GM12892 (cell line): ENCODE measurements at places on chromosomes 11 and 22.

- DNase-seq = no peak
Observed at GRCh38 chr11:1771700-1772099, 8.0 kb upstream of the CTSD start.

GRCh38 chr11:14141676-14142075, 179.2 kb downstream of the SPON1 start:
- DNase-seq = no peak

DNA sequence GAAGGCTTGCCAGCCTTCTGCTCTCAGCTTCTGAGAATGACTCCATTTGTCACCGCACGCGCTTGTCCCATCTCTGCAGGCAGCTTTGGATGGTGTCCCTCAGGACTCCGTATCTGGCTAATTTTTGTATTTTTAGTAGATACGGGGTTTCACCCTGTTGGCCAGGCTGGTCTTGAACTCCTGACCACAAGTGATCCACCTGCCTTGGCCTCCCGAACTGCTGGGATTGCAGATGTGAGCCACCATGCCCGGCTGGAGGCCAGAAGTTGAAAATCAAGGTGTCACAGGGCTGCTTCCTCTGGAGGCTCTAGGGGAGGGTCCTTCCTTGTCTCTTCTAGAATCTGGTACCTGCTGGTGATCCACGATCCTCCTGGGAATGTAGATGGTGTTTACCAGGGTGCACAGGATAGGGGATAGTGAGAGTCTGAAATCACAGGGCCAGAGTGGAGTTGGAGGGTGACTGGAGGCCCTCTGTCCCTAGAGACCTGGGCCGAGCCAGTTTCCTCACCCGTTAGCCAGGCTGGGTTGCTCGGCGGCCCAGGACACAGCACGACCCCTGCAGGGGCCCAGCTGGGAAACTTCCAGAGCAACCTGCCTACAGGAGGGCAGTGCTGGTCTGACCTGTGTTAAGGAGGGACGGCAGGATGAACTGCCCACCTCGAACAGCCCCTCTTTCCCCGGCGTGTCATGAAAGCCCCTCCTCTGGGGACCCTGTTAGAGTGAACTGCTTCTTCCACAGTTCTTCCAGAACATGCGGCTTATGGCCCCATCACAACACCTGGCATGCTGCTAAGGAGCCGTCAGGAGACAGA, 48.9 kb upstream of the SHANK2 start:
- no peak for DNase-seq

- DNase-seq = no peak
Observed at GRCh38 chr11:1396375-1396841, 6.7 kb downstream of the BRSK2 start.

DNA sequence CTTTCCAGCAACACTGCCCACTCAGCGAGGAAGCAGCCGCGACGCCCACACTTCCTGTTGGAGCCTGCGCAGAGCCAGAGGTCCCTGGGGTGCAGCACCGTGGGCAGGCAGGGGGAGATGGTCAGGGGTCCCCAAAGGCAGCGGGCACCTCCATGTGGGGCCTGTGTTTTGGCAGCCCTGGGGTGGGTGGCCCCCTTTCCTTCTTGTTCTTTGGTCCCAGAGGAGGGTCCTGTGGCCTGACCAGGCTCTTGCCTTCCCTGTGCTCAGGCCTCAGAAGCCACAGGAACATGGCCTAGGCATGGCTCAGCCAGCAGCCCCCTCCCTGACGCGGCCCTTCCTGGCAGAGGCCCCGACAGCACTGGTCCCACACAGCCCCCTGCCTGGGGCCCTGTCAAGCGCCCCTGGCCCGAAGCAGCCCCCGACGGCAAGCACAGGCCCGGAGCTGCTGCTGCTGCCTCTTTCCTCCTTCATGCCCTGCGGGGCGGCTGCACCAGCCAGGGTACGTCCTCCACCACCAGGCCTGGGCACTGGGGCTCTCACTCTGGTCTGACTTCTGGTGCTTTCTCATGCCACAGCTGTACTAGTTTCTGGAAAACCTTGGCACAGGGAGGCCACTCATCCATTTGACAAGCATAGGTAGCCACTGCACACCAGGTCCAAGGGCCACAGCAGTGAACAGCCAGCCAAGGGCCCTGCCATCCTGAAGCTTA, 47.1 kb downstream of the PISD start:
- DNase-seq = no peak

GRCh38 chr11:119694334-119694733, 34.7 kb downstream of the NECTIN1 start:
- no peak for DNase-seq

GRCh38 chr11:34960277-34960676, 43.9 kb downstream of the PDHX start:
- DNase-seq = no peak

GRCh38 chr11:99632969-99633368, 612.2 kb downstream of the CNTN5 start:
- no peak for DNase-seq

DNA sequence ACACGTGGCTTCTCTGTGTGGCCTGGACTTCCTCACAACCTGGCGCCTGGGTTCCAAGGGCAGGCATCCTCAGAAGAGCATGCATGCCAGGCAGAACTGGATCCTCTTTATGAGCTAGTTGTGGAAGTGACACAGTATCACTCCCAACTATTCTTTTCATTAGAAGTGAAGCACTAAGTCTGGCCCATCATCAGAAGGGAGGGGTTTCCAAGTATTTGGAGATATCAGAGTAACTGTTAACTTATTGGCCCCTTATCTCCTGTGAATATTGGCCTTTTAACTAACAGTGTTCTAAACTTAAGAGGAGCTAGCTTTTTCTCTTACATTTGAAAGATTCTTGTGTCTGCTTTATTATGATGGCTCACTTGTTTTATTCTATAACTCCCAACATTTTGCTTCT, 35.5 kb downstream of the FDX1 start:
- DNase-seq = no peak

- DNase-seq = no peak
Observed at GRCh38 chr11:74773476-74773875, 24.8 kb downstream of the RNF169 start.

- no peak for DNase-seq
Observed at GRCh38 chr22:33380789-33381530, 322.8 kb upstream of the SYN3 start.

DNA sequence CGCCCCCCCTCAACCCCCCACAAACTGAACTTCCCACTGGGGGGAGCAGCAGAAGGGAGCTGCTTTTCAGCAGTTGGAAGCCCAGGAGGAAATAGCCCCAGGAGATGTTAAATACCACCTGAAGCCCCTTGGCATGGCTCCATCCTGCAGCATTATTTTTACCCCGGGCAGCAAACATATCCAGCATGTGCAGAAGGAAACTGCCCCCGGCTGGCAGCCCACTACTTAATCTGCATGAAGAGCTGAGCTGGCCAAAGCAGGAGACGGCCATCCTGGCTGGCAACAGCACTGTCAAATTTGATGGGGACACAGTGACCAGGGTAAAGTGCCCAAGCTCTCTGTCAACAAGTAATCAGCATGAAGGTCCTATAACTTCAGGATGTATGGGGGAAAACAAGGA, 32.0 kb downstream of the BUD13 start:
- no peak for DNase-seq

DNA sequence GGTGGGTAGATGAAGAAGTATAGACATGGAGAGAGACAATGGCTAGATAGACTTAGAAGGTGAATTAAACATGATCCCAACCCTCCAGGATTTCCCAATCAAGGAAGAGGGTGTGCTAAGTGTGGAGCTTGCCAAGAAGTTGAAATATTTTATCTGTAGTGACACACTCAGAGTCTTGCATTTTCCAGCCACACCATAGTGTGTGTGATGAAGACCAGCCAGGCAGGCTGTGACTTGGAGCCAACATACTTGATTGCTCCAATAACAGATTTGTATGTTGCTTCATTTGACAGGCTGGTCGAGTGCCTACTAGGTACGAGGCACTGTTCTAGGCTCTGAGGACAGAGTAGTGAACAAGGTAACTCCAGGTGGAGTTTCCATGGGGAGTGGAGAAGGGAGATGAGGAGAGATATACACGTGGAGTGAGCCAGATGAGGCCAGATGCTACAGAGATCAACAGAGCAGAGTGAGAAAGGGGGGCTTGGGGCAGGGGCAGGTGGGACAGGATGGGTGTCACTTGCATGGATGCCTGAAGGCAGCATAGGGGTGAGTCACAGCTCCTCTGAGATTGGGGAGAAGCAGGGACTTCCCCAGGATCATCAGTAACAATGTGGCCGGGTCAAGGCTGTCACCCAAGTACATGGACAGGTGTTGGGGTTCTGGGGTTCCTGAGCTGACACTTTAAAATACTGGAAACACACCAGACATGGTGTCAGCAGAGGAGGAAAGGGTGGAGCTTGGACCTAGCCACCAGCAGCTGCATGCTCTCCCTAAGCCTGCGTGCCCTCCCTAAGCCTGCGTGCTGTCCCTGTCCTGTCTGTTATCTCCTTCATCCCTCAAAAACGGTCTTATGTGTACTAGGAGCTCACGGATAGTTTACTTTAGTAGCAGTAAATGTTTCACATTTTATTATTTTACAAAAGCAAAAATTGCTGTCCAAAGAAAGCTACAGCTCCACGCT, 23.6 kb downstream of the PDGFB start:
- peak; percentile 12 for DNase-seq

- DNase-seq = no peak
Observed at GRCh38 chr11:68582416-68583040, 101.8 kb upstream of the GAL start.

DNA sequence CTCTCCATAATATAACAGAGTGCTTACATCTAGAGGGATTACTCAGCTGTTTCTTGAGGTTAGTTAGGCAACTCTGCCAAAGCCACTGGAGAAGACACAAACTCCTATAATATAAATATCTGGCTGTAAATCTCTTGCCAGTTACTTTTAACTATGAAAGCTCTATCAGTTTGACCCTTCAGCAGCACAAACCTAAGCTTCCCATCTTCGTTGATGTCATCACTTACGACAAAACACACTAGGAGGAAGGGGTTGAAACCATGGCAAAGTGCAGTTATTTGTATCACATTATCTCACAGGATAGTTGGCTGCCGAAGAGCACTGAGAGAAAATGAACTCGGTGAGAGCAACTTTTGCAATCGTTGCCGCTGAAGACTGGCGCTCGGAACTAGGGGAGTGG, 922.1 kb downstream of the OPCML start:
- DNase-seq = no peak

GRCh38 chr11:34213366-34213765, 107.9 kb downstream of the NAT10 start:
- DNase-seq = no peak

DNA sequence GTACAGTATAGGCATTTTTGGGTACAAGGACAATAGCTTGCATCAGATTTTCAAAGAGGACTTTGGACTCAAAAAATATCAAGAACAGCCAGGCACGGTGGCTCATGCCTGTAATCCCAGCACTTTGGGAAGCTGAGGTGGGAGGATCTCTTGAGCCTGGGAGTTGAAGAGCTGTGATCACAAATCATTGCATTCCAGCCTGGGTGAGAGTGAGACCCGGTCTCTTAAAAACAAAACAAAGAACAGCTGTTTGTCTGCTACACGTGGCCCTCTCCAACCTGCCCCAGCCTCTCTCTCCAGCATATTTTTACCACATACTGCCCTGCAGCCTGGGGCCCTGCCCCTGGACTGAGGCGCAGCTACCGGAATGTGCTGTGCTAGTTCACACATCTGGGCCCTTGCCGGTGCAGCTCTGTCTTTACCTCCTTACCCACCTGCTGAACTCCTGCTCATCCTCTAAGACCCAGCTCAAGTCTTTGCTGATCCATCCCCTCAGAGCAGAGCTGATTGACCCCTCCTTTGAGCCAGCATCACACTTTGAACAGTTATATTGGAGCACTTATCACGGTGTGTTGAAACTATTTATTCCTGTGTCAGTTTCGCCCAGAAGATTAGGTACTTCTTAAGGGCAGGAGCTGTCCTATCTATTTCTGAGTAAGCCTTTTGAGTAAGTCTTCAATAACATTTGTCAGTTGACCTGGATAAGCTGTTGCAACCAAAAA, 29.4 kb downstream of the GRIK4 start:
- no peak for DNase-seq

DNA sequence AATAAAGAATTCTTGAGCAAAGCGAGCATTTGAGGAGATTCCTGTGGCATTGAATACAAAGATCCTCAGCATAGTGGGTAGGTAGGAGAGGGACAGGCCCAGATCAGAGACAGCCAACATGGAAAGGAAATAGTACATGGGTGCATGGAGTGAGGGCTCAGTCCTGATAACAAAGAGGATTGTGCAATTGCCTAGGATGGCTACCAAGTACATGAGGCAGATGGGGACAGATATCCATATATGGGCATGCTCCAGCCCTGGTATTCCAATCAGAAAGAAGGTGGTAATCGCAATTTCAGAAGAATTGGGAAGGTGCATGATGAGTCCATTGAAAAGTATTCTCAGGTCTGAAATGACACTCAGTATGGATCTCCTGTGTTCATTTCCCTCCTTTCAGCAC, 8.6 kb downstream of the OR51T1 start:
- no peak for DNase-seq

GRCh38 chr22:43110444-43110926, at the start of gene BIK:
Gene BIK (plus strand): TSS chr22:43110750. CDS start chr22:43124023, 13,273 bp downstream.
- peak; percentile 56 for DNase-seq
